ENCODE measurements at places on chromosomes 4 and X.

DNA sequence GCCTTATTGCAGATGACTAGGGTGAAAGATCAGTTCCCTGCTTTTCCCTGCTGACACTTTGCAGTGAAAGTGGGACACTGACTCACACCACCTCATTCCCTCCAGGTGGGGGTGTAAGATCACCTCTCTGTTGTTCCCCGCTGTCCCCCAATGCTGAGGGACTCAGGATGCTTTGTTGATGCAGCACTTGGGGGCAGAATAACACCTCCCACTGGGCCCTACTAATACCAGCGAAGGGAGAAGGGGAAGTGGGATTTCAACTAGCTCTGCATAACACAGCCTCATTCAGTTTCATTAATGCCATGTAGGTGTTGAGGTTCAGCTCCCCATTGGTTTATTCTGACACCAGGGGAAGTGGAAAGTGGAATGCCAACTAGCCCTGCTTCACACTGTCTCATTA lies 43.6 kb upstream of the IL1RAPL2 start:
- DNase-seq, result no peak

- DNase-seq, result peak; percentile 74
Measured at GRCh38 chr4:683982-684622, 4.8 kb downstream of the SLC49A3 start.

DNA sequence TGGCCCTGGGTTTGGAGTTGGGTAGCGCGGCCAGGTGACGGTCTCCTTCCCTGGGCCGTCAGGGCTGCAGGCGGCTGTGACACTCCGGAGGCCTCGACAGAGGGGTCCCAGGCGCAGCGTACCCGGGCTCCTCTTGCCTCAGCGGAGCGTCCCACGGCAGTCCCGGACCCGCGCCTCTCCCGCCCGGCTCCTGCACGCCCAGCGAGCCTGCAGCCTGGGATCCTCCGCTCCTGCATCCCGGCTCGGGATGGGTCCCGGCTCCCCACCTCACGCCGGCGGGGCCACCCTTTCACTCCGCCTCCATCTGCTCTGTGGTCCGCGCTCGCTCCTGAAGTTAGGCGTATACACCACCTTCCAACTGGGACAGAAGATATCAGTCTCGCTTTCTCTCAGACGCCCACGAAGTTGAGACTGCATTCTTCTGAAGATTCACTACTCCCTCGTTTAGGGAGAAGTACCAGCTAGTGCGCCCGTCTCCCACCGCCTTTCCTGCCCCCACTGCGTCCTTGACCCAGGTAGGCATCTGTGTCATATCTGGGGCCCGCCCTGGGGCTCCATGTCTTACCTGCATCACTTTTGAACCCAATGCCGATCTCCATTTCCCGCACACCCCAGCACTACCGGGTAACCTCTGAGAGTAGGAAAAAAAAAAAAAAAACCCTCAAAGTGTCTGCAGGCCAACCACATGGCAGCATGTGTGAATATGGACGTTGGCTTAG lies 32.3 kb upstream of the KDR start:
- no peak for DNase-seq

GRCh38 chr4:3021127-3021526 lies 53.2 kb downstream of the HTT-AS start:
- no peak for DNase-seq

DNA sequence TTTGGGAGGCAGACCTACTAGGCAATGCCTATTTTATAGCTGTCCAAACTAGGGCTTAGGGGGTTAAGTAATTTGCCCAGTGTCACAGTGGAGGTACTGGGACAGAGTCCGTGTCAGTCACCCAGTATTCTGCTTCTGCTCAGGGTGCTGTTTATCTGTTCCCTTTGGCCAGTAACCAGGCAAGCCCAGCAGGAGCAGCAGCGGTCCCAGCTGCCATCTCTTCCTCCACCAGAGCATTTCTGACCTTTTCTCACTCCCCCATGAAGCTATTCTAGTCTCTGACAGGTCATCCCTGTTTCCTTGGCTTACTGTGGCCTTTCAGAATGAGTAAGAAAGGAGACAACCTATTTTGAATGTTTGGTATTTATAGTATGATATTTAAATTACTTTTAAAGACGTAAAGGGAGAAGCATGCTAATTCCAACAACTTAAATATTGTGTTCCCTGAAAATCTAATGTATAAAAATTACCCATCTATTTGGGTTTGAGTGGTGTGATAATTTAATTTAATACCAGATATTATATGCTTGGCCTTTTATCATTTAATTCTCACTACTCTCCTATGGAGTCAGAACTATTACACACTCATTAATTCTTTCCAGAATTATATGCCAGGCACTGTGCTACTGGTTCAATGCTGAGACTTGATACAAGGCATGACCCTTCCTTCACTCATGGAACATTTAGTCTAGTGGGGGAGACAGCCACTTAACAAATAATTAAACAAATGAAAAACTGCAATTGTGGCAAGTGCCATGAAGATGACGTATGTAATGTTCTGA lies 60.6 kb downstream of the RPS6KA3 start:
- no peak for DNase-seq

DNA sequence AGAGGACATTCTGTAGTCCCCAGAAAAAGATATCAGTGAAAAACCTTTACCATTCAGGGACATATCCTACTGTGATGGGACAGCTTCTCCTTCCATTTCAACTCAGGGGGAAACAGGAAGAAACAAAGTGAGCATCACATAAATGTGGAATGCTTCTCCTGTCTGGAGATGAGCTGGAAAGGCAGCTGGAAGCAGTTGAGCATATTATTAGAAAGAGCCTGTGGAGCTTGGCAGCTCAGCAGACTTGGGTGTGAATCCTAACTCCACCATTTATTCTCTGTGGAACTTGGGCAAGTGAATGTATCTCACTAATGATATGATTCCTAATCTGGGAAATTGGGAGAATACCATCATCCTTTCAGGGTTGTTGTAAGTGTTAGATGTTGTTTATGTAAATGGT lies 232.1 kb upstream of the F9 start:
- no peak for DNase-seq

DNA sequence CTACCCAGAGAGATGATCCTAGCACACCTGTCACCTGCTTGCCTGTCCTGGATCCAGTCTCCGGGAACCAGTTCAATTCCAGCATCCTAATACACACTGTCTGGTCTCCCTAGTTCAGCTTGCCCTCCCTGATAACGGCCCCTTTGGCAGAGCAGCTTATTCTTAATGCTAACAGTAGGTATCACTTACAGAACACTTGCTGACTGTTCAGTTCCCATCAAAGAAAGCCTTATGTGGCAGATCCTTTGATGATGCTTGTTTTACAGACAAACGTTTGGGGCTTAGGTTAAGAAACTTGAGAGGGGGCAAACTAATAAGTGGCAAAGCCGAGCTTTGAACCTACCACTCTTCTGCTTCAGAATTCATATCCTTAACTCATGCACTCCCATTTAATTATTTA lies 890 bp downstream of the RASSF6 start:
- DNase-seq, result no peak
